ENCODE measurements at places on chromosomes 2 and 18.

DNA sequence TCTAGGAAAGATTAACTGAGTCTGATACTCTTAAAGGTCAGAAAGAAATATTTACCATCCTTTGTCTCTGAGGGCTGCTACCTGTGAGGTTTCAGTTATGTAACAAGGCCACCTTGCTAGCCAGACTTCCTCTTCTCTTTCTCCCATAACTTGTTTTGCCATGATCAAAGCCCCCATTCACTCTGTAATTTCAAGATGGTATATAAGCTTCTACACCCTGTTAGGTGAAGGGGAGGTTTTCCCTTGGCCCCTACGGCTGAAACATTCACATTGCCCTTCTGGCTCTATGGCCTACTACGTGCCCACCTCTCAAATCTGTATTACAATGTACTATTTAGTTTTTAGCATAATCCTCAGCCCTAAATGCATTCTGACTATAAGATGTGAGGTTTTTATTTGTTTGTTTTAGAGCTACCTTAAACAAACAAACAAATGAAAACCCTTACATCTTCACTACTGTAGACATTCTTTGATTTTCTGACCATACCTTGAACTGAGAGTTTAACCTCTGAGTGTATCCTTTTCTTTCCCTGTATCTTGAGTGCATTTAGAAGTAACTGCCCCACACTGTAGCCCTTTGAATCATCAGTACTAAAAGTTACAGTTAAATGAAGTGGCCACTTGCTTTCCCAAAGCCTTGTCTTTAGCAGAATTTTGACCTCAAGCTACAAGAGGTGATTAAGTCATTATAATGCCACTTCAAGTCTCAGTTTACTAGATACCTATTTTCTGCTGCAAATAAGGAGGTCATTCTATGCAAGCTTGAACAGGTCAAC is 332.2 kb downstream of the SOCS6 start:
- H3K27me3 ChIP-seq: no peaks in the 10 kb centered on the region
- H3K27ac ChIP-seq: no peak overlapping the region
- DNase-seq: no peak
- H3K4me3 ChIP-seq: no peak overlapping the region
- peaks cover 26% of the 10 kb centered on the region for H3K4me1 ChIP-seq
- no peaks in the 10 kb centered on the region for H3K36me3 ChIP-seq

- no peaks in the 10 kb centered on the region for H3K36me3 ChIP-seq
- no peak overlapping the region for H3K27ac ChIP-seq
Measured at GRCh38 chr2:74821177-74822126, 12.5 kb upstream of the HK2 start.

DNA sequence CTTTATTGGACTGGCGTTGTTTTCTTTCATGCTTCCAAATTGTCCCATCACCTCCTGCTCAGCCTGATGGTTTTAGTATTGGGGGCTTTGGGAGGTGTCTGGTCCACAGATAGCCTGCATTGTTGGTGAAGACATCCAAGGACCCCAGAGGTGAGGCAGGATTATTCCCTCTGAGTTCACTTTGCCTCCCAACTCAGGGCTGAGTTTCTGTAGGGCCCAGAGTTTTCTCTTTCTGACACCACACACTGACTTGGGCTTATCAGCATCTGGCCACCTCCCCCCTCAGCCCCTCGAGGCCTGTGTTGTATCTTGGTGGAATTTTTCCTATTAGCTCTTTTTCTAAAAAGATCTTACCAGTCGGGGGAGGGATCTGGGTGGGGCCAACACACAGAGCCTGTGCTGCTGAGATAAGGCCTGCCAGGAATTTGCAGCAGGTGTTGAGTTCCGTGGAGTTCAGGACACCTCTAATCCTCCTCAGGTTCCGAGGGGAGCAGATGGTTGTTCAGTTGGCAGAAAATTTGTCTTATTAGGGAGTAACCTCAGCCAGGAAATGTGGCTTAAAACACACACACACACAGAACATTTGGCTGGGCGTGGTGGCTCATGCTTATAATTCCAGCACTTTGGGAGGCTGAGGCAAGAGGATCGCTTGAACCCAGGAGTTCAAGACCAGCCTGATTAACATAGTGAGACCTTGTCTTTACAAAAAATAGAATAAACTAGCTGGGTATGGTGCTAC is 7.3 kb downstream of the EMILIN2 start:
- H3K27ac ChIP-seq: peak overlapping the region; percentile 27
- no peak overlapping the region for H3K4me3 ChIP-seq
- no peak for DNase-seq
- no peaks in the 10 kb centered on the region for H3K27me3 ChIP-seq
- peaks cover 44% of the 10 kb centered on the region for H3K4me1 ChIP-seq

- peaks cover 32% of the 10 kb centered on the region for H3K4me1 ChIP-seq
- peaks cover 7% of the 10 kb centered on the region for H3K36me3 ChIP-seq
- no peak for DNase-seq
- H3K4me3 ChIP-seq: peak overlapping the region; percentile 35
- H3K27me3 ChIP-seq: peaks cover 70% of the 10 kb centered on the region
Measured at GRCh38 chr2:172096626-172097547, 5.8 kb downstream of the DLX2 start.

DNA sequence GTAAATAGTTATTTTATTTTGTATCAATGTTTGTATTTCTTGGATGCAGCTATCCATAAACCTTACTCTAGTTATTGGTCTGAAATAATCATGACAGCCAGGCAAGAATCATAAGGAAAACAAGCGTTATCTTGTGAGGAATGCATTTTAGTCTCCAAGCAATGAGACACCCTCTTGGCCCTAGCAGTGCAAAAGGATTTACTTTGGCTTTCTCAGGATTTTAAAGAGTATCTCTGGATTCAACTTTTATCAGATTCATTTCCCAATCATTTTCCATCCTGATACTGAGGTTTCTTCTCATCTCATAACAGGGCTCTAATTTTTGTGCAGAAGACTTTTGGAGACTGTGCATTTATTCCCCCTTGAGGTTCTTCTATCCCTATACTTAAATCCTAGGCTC is 480.8 kb downstream of the TMX3 start:
- no peaks in the 10 kb centered on the region for H3K36me3 ChIP-seq
- DNase-seq: no peak
- no peaks in the 10 kb centered on the region for H3K4me1 ChIP-seq
- H3K27ac ChIP-seq: no peak overlapping the region
- no peak overlapping the region for H3K4me3 ChIP-seq

DNA sequence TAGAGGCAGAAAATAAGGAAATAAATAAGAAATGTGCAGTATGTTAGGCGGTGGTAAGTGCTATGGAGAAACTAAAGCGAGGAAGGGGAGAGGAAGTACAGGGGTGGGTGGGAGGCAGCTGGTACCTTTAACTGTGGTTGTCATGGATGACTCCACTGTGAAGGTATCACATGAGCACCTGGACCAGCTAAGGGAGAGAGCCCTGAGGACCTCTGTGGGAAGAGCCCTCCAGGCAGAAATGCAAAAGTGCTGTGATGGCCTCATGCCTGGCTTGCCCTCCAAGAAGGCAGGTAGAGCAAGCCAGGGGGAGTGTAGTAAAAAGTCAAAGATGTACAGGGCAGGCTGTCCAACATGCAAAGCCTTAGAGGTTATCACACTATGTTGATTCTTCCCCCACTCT is 17.9 kb downstream of the LYPD6 start:
- H3K27ac ChIP-seq: no peak overlapping the region
- no peaks in the 10 kb centered on the region for H3K36me3 ChIP-seq

- peaks cover 15% of the 10 kb centered on the region for H3K36me3 ChIP-seq
- no peaks in the 10 kb centered on the region for H3K27me3 ChIP-seq
- H3K4me1 ChIP-seq: peaks cover 7% of the 10 kb centered on the region
- DNase-seq: no peak
- H3K27ac ChIP-seq: no peak overlapping the region
- H3K4me3 ChIP-seq: no peak overlapping the region
Measured at GRCh38 chr2:190277234-190278112, 42.2 kb downstream of the HIBCH start.

GRCh38 chr2:118290411-118291250 is 202.4 kb downstream of the INSIG2 start:
- DNase-seq: no peak
- H3K4me1 ChIP-seq: no peaks in the 10 kb centered on the region
- H3K27ac ChIP-seq: no peak overlapping the region
- H3K36me3 ChIP-seq: no peaks in the 10 kb centered on the region
- H3K27me3 ChIP-seq: peaks cover 11% of the 10 kb centered on the region

DNA sequence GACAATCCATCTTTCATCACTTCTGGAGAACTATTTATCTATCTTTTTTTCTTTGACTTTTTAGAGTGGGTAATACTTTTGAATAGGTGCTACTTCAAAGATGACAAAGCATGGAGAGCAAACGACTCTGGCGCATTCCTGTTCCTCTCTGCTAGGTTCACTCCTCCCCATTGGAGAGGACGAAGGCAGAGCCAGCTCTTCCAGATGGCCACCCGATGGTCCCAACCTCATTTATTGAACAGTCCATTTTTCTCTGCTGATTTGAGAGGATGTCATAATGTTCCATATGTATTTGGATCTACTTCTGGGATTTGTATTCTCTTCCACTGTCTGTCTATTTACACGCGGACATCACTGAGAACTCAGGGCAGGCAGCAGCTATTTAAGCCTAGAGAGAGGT is 284.3 kb upstream of the CXCR4 start:
- no peaks in the 10 kb centered on the region for H3K36me3 ChIP-seq
- H3K27me3 ChIP-seq: peaks cover 37% of the 10 kb centered on the region
- no peak overlapping the region for H3K27ac ChIP-seq
- no peak overlapping the region for H3K4me3 ChIP-seq
- no peak for DNase-seq

DNA sequence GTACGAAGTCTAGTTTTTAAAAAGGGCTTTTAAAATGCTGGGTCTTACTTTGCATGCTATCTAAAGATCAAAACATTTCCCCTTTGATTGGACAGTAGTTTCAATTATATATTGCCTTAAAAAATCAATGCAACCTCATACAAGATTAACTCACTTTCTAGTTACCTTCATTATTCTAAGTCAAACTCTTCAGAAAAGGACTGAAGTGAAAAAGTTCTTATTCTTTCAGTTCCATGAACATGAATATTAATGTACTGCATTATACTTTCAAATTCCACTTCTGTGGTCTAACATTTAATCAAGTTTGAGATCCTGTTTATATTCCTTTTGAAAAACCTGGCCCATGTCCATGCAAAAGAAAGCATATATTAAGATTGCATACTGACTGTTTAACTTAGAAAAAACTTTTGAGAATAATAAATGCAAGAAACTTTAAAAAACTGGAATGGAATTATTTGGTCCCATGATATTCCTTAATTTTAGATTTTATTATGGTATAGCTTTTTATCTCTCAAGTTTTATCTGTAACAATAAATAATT is 11.2 kb upstream of the ENOSF1 start:
- H3K27ac ChIP-seq: no peak overlapping the region
- H3K4me3 ChIP-seq: no peak overlapping the region
- no peak for DNase-seq
- peaks cover 38% of the 10 kb centered on the region for H3K36me3 ChIP-seq
- no peaks in the 10 kb centered on the region for H3K4me1 ChIP-seq

DNA sequence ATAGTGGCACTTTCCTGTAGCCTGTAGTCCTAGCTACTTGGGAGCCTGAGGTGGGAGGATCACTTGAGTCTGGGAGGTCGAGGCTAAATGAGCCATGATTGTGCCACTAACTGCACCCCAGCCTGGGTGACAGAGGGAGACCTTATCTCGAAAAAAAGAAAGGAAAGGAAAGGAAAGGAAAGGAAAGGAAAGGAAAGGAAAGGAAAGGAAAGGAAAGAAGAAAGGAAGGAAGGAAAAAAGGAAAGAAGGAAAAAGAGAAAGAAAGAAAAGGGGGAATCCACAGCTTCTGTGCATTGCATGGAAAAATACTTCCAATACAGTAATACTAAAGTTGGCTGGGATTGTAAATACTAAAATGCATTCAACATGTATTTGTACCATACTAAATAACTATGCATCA is 12.8 kb upstream of the PIK3C3 start:
- H3K27ac ChIP-seq: no peak overlapping the region
- H3K36me3 ChIP-seq: no peaks in the 10 kb centered on the region
- no peak overlapping the region for H3K4me3 ChIP-seq
- no peak for DNase-seq
- peaks cover 7% of the 10 kb centered on the region for H3K4me1 ChIP-seq

- H3K27ac ChIP-seq: no peak overlapping the region
- H3K4me3 ChIP-seq: no peak overlapping the region
- H3K36me3 ChIP-seq: no peaks in the 10 kb centered on the region
- H3K4me1 ChIP-seq: no peaks in the 10 kb centered on the region
- DNase-seq: no peak
Measured at GRCh38 chr2:138157372-138157771, 193.1 kb downstream of the HNMT start.

DNA sequence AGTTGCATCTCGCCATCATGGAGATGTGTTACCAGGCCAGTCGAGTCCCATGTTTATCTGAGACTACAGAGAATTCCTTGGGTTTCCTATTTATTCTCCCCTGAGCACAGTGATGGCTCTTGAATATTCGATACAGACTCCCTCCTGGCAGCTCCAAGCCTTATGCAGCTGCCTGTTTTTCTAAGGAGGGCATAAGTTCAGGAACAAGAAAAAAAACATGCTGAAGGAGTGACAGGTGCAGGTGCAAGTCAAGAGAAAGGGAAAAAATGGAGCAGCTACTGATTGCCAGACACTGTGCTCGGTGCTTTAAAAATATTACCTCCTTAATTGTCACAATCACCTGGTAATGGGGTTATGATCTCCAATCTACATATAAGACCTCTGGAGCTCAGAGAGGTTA is 177.2 kb upstream of the DPP10 start:
- no peak for DNase-seq
- H3K4me1 ChIP-seq: no peaks in the 10 kb centered on the region
- no peak overlapping the region for H3K4me3 ChIP-seq
- no peaks in the 10 kb centered on the region for H3K27me3 ChIP-seq
- no peaks in the 10 kb centered on the region for H3K36me3 ChIP-seq
- no peak overlapping the region for H3K27ac ChIP-seq

DNA sequence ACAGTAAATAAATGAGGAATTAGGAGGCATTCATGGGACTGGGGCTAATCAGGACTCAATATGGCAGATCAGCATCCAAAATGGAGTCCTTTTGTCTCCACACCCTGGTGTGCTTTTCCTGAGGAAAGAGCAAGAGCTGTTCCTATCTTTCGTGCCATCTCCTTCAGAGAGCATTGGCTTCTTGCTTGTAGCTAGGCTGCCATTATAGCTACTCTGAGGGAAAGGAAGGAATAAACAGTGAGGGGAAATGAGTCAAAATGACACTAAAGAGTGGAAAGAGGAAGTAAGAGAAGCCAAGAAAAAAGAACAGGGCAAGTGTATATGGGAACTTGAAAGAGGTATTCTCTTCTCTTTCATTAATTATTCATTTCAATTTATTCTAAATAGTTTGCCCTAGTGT is 8.4 kb upstream of the NMI start:
- H3K4me1 ChIP-seq: peaks cover 9% of the 10 kb centered on the region
- DNase-seq: no peak
- H3K4me3 ChIP-seq: no peak overlapping the region
- H3K27ac ChIP-seq: no peak overlapping the region

- no peak overlapping the region for H3K27ac ChIP-seq
- H3K36me3 ChIP-seq: no peaks in the 10 kb centered on the region
- DNase-seq: no peak
Measured at GRCh38 chr2:58339548-58340243, 98.6 kb upstream of the FANCL start.

DNA sequence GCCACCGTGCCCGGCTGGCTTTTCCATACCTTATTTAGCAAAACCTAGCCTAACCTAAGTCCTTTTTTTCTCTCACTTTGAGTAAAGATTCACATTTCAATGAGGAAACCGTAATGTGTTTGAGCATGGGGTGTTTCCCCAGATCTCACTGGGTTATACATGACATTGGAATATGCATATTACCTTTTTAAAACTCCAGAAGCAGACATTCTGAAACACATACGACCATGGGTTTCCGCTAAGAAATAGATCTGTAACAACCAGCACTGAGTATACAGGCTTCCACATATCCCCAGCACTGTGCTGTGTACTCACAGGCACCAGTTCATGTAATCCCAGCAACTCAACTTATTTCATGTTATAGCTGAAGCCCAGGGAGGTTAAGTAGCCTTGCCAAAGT is 41.0 kb upstream of the FOSL2 start:
- H3K27me3 ChIP-seq: no peaks in the 10 kb centered on the region
- no peak for DNase-seq
- no peaks in the 10 kb centered on the region for H3K36me3 ChIP-seq
- peaks cover 25% of the 10 kb centered on the region for H3K4me1 ChIP-seq
- peak overlapping the region; percentile 49 for H3K27ac ChIP-seq

Data from activated T-helper 2 cell treated with anti-CD3 and anti-CD28 coated beads, Interferon-gamma antibody, Interleukin-2, Interleukin-4, amounts not matched to agents 10 μg/mL and 5 μg/mL and 100 μg/mL, durations not matched to agents 14 hours and 24 hours and 36 hours (primary cell).